COR-L47 (cell line): ENCODE measurements at places on chromosomes 5 and 9.

- no peak for DNase-seq
Measured at GRCh38 chr5:73728493-73729273, 102.7 kb downstream of the ARHGEF28 start.

DNA sequence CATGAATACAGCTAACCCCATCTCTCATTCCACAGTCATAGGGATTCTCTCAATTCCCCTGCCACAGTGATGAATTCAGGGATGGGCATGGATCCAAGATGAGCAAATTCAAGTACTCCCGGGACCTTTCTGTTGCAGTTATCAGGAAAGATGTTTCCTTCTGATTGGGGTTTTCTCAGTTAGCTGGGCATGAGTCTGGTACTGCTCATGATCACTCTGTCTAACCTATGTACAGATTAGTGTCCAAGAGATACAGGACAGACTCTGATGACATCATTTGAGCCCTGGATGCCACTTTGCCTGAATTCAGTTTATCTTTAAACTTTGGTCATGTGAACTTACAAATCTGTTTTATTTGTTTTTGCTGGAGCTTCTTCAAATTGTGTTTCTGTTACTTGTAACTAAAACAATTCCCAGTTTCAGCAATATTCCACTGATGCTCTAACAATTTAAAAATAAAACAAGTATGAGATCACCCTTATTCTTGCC is 257.7 kb upstream of the KLF9 start:
- no peak for DNase-seq

DNA sequence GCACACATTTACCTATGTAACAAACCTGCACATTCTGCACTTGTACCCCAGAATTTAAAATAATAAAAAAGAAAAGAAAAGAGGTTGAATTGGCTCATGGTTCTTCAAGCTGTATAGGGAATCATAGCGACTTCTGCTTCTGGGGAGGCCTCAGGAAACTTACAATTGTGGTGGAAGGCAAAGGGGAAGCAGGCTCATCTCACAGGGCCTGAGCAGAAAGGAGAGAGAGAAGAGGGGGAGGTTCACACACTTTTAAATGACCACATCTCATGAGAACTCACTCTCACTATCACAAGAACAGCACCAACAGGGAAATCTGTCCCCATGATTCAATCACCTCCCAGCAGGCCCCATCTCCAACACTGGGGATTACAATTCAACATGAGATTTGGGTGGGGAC is 214.6 kb downstream of the CDK5RAP2 start:
- no peak for DNase-seq

DNA sequence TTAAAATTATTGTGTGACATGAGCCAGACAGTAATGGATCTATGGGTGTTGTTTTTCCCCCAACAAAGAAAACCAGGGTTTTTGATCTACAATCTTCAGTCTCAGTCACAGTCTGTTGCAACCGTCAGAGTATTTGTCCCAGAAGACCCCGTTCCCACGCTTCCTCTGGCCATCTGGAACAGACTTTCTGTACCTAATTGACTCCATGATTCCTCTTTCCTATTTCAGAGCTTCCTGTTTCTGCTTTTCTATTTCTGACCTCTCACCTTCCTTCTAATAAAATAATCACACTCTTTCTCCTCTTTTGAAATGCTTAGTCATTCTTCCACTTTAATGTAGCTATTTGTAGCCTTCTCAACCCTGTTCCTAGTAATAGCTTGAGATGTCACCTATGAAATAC is 1044.8 kb downstream of the DTWD2 start:
- no peak for DNase-seq

- no peak for DNase-seq
Measured at GRCh38 chr5:10319202-10319851, 11.6 kb upstream of the CMBL start.

DNA sequence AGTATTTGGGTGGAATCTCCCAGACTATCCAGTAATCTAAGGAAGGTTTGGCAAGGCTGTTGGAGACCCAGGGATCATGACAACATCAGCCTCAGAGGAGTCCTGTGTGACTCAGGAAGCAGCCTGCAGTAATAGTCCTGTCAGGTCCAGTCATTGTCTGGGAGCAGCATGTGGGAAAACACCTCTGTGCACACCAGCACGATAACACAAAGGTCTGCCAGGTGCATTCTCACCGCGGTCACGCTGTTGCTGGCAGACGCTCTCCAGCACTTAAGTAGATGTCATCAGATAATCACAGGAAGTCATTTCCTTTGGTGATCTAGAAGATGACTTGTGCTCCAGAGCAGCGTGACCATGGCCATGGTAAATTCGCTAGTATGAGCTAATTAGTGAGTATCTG is 99.2 kb upstream of the IQGAP2 start:
- peak; percentile 72 for DNase-seq
